ENCODE measurements at places on chromosomes 2 and 18.
A peak's percentile ranks its signal among the peaks of the same experiment; 100 is the strongest.

GRCh38 chr2:226233388-226233787, 566.2 kb downstream of the IRS1 start:
- no peak for DNase-seq

DNA sequence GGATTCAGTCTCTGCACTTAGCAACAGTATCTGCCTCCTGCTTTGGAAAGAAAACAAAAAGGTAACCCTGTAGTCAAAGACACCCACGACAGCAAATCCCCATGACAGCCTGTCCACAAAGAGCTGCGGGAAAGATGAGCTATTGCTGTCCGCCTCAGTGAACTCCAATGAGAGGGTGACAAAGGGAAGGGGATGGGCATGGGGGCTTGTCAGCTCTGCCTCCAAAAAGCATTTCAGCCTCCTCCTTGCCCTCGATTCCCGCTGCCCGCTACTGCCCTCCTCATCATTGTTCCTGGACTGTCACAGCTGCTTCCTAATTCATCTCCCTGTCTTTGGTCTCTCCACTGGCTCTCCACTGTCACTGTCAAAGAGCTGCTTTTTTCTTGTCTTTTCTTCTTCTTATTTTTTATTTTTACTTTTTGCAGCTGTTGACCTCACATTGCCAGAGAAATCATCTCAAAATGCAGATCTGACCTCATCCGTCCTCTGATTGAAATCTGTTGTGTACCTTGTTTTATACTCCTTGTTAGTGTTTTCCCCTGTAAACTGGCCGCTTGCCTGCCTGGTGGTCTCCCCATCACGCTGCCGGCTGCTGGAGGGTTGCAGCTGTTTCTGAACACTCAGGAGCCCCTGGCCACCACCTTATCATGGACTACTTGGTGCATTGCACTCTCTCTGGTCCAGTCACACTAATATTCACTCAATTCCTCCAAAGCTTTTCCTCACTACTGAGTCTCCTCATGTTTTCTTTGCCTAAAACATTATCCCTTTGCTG, 7.9 kb upstream of the E2F6 start:
- no peak for DNase-seq

- no peak for DNase-seq
Measured at GRCh38 chr2:16281451-16282335, 341.3 kb downstream of the MYCN start.

GRCh38 chr18:13216711-13217465, 1.7 kb upstream of the LDLRAD4 start:
- peak; percentile 23 for DNase-seq

DNA sequence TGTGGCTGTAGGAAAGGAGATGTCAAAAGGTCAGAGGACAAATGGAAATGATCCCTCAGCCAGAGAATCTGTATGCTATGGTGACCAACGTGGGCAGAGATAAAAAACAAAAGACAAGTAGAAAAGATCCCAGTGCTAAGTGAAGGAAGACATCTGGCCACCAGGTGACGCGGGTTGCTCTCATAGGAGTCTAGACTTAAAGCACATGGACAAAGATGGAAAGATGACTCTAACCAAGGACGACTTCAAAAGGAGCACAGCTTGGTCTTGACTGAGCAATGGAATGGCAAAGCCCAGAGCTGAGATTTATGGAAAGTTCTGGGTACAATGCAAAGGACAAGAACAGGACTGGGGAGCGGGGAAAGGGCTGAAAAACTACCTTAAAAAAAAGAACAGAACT, 96.8 kb downstream of the CLIP4 start:
- no peak for DNase-seq

DNA sequence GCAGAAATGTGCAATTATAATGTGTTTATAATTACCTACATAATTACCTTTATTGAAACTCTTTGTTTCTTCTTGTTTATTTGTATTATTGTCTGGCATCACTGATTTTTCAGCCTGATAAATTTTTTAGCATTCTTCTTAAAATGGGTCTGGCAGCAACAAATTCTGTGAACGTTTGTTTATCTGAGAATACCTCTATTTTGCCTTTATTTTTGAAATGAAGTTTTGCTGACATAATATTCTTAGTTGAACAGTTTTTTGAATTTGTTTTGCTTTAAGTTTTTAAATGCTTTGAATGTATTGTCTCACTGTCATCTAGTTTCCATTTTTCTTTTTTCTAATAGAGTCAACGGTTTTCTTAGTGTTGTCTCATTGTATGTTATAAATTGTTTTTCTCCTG, 1152.0 kb upstream of the CDH2 start:
- no peak for DNase-seq

Data from activated T-cell treated with anti-CD3 and anti-CD28 coated beads for 4 hours (primary cell).